ENCODE measurements at places on chromosomes 1 and 21.
A peak's percentile ranks its signal among the peaks of the same experiment; 100 is the strongest.

DNA sequence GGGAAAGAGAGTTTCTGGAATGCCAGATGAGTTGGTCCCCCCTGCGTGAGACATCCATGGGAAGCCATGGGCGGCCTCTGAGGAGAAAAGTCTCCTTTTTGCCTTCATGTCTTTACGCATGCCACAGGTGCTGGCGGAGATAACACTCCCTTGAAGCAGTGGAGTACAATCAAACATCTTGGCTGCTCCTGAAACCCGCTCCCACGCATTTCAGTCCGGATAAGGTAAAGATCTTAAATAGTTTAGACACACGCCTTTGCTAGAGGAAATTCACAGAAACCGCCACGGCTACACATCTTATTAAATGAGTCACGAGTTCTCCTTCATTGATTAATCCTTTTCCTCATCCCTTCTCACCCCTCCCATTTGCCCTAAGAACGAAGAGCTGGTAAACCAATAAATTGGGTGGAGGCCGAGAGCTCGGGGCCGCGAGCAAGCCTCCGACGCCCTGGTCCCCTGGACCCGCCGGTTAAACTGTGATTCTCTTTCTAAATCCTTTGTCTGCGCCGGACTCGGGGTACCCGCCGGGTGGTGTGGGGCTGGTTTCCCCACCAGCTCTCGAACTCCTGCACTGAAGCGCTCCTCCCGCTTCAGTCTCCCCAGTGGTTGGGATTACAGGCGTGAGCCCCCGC is 6.6 kb upstream of the ZNF669 start:
- DNase-seq: no peak

GRCh38 chr1:78003882-78004718 is 639 bp upstream of the DNAJB4 start:
- peak; percentile 12 for DNase-seq

DNA sequence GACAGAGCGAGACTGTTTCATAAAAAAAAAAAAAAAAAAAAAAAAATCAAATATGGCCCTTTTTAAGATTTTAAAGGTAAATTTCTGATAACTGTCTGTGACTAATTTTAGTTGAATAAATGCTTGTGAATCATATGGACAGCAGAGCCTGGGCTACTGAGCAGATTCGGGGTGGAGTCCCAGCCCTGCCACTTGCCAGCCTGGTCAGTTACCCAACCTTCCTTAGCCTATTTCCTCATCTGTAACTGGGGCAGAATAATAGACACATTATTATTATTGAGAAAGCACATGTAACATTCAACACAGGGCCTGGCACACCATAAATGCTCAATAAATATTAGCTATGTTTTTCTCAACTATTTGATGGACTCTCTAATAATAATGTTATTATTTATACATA is 11.2 kb upstream of the H3-3A start:
- DNase-seq: no peak

- DNase-seq: no peak
Observed at GRCh38 chr1:182348961-182349747, 42.4 kb downstream of the GLUL start.

DNA sequence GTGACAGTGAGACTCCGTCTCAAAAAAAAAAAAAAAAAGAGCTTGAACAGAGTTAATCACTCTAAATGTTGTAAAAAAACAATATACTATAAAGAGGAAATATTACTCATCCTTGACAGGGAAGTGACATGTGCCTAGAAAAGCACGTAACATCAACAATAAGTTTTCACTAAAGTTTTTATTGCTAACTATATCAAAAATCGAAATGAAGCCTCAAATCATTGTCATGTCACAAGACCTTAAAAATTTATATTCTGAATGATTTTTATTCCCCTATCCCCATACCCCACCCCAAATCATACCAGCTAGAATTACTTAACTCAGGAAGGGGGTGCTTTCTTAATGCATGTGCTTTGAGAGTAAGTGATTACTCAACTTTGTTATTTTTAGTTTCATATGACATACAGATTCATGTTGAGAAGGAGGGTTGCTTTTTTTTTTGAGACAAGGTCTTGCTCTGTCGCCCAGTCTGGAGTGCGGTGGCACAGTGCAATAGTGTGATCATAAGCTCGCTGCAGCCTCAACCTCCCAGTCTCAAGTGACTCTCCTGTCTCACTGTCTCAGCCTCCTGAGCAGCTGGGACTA is 53.6 kb upstream of the MUTYH start:
- DNase-seq: no peak

GRCh38 chr1:34057347-34058130 is 107.5 kb downstream of the CSMD2 start:
- DNase-seq: no peak

DNA sequence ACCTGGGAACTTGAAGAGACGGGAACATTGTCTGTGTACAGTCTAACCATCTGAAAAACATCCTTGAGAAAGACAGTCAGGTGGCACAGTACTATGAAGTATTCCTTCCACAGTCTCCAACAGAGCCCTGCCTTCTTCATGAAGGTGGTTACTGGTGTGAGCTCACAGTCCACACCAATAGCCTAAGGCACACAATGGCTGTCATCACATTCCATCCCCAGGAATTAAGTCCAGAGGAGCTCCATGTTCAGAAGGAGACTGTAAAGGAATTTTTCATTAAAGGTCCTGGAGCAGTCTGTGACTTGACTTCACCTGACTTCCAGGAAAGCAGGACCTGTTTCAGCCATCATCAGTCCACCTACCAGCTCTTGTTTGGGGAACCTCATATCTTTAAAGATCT is 180.2 kb downstream of the C1orf21 start:
- no peak for DNase-seq

DNA sequence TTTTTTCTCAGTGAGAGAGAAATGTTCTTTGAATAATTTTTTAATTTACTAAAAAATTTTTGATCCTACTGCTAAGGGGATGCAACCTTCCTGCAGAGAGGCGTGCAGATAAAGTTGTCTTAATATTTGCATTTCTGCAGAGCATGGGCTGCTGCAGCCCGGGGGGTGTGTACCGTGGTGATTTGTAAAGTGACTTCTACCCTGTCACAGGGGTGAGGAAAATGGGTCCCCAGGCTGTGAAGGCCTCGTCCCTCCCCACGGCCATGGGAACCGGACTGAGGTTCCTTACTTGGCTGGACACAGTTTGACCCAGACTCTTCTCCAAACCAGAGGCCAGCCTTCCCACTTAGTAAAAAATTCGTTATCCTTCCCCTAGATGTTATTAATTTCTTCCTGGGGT is 9.5 kb upstream of the C1orf174 start:
- no peak for DNase-seq

- DNase-seq: no peak
Observed at GRCh38 chr1:168827557-168827956, 98.6 kb upstream of the DPT start.

DNA sequence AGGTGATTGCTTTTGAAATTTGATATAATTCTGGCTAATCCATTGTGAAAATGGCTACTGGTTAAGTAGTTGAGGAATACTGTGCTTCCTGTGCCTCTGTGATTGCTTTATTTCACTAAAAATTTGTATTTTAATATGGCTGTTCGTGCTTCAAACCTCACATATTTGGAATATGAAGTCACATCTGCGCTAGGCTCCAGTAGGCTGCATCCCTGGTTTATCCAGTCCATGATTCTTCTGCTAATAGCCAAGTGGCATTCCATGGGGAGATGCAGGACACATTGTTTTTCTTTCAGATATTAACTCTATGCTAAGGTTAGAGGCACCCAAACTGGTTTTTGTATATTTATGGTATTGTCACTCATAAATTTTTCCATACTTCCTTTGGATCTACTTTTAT is 25.9 kb downstream of the DNM3 start:
- DNase-seq: no peak

GRCh38 chr1:12414444-12415018 is 184.7 kb downstream of the VPS13D start:
- no peak for DNase-seq

DNA sequence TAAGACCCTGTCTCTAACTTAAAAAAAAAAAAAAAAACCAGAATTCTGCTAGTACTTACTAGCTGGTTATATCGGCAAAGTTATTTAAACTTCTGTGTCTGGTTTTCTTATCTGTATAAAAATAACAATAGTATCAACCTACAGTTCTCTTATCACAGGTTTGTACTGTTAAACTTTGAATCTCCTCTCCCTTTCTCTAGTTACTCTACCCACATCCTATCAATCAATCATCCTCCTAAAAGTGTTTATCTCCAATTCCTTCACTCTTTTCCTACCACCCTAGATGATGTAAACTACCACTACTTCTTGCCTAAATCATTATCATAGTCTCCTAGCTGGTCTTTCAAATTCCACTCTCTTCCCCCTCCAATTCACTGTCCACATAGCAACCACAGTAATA is 27.6 kb downstream of the USP33 start:
- no peak for DNase-seq

DNA sequence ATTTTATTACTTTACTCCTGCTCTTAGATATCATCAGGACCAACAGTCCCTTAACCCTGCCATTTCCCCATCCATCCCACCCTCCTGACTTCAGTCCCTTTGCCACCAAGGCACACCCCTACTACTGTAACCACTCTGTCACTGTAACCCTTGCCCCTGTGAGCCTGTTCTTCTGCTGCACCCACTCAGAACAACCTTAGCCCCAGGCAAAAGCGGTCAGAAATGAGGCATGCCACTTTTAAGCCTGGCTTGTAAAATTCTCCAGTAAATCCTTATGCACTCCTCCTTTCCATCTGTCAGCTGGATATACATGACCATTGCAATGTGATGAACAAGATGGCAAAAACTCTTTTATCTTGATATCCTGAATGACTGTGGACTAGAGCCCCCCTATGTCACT is 555.0 kb upstream of the PLXNA2 start:
- DNase-seq: no peak

DNA sequence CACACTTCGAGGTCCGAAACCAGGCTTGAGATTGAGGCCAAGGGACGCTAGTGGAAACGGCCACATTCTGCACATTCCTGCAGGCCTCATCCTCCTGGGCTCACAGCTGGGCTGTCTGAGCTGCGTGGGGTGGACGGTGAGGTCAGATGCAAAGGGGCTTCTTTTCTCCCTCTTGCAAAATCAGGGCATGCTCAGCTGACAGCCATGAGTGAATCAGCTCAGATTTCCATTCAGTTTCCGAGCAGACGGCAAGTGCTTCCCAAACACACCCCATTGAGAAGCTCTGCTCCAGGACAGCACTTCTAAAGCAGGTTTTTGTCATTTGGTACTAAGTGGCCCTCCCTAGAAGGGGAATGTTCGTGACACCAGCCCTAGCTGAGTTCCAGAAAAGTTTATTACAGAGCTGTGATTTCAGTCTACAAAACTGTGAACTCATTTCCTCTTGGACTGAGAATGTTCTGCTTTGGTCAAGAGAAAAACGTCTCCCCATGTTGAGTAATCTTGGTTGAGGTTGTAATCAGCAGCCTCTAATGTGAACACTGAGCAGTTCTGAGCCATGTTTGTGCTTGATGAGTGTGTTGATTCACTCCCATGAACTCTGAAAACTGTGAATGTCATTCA is 10.0 kb downstream of the PDPN start:
- no peak for DNase-seq

- DNase-seq: no peak
Observed at GRCh38 chr1:210252621-210253051, 20.0 kb downstream of the SERTAD4 start.

GRCh38 chr1:71796006-71796405 is 486.3 kb downstream of the NEGR1 start:
- DNase-seq: no peak

DNA sequence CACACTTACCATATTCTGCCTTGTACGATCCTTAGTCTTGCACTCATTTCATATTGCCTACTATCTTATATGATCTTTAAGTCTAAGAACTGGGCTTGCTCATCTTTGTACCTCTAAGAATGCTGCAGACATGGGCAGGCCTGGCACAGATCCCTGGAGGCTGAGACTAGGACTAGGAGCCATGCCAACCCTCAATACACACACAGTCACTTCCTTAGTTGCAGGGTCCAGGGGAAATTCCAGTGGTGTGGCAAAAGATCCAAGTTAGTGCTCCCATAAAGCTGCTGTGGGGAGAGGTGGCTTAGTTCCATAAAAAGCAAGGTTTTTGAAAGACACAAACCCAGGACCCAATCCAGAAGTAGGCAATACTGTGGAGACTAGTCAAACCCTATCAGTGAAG is 59.9 kb downstream of the CYYR1 start:
- no peak for DNase-seq

GRCh38 chr21:46443910-46444309 is 14.8 kb upstream of the DIP2A start:
- DNase-seq: no peak

DNA sequence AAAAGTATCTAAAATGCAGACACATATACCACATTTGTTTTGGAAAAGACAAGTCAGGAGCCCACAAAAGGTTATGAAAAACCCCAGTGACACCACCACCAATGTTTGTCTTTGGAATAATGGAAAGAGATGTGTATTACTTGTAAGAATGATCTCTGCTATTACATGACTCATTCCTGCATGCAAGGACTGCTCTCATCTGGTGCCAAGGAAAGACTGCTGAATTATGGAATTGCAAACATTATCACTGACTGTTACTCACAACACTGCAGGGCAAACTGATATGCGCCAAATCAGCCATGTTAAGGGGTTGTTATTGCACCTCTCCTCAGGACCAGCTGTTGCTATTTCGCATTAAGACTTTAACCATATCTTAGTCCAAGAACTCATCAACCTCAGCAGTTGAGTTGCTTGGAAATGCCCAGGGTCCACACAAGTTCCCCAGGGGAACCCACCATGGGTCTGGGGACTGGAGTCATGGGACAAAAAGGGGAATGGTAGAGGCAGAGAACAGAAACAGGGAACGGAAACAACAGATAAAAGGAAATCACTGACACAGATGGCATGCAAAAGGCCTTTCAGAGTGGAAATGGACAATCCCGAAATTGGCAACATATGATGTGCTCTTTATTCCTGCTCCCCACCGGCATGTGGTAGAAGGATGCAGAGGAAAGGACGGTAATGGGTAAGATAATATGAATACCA is 34.4 kb downstream of the CAPZB start:
- DNase-seq: no peak

- no peak for DNase-seq
Observed at GRCh38 chr1:238138059-238138626, 247.4 kb upstream of the ZP4 start.

DNA sequence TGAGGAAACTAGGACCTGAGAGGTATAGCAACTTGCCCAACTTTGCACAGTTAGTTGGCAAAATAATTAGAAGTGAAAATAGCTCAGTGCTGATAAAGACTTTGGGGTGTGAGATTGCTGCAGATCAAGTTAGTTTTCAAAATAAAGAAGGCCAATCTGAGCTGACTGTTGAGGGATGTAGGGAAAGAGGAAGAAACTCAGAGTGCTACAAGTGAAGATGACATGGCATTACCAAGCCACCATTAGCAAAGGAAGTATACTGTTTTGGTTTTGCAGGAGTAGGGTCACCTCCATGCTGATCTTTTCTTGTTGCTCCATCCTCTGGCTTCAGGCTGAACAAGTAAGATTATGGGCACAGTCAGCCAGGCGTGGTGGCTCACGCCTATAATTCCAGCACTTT is 78.7 kb upstream of the ADAM30 start:
- no peak for DNase-seq

- no peak for DNase-seq
Observed at GRCh38 chr1:43021547-43022474, 63.1 kb upstream of the SLC2A1 start.

GRCh38 chr1:51351907-51352306 is 21.5 kb upstream of the TTC39A start:
- no peak for DNase-seq

- DNase-seq: no peak
Observed at GRCh38 chr1:176694713-176695112, 231.7 kb downstream of the PAPPA2 start.

Data from activated naive CD4-positive, alpha-beta T cell (primary cell).